Fibroblast of the conjunctiva (primary cell): ENCODE measurements at places on chromosomes 2 and 18.

- DNase-seq = no peak
Observed at GRCh38 chr2:62570861-62571698, 65.1 kb upstream of the TMEM17 start.

GRCh38 chr2:103773884-103774283, 1012.1 kb downstream of the TMEM182 start:
- no peak for DNase-seq

DNA sequence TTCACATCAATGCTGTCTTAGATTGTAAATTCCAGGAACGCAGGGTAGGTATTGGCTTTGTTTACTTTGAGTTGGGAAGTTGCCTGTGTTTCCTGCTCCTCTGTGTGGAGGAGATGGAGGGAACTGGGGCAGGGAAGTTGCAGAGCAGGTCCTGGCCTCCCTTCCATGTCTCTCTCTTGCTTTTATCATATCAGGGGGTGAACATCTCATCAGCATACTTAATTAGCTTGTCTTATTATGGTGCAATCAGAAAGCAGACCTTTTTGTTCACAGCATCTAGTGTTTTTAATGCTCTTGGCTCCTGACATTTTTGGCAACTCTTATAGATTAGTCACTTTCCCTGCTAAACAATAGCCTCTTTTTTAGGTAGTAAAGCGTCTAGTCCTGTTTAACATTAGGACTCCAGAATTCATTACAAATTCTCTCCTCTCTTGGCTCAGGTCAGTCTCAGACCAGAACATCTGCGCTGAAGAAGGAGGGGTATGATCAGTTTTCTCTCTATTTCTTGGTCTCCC, 11.5 kb upstream of the DIPK1C start:
- no peak for DNase-seq

GRCh38 chr2:167052825-167053224, 164.5 kb downstream of the XIRP2 start:
- DNase-seq = peak; percentile 28

- DNase-seq = no peak
Observed at GRCh38 chr2:211837706-211838105, 700.9 kb downstream of the ERBB4 start.

DNA sequence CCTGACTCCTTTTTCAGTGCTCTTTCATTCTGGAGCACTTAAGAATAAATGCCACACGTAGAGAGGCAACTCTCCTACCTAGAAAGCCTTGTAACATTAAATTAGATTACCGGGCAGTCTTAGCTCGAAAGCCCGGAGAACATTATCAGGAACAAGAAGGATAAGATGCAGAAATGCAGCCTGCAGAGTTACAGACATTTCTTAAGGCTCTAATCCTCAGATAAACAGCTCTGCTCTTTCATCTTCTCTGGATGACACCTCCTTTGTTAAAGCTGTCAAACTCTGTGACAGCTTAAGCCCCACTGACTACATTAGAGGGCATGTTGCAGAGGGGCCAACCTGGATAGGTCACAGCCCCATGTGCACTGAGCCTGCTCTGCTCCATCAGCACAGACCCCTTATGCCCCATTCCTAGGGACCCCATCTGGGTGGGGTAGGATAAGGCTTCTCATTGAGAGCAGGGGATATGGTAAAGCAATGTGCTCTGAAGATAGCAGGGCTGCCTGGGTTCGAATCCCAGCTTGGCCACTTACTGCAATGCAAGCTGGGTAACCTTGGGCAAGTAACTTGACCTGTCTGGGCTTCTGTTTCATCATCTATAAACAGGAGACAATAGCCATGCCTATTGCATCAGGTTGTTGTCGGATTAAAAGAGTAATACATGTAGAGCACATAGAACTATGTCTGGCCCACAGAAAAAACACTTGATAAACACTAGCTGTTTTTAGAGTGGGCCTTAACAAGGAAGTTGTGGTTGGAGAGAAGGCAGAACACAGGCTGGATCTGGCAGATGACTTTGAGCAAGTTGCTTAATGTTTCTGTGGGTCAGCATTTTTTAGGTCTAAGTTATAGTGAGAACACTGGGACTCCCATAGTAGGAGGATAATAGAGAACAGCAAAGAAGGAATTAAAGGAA, 111.4 kb downstream of the THNSL2 start:
- DNase-seq = no peak

- DNase-seq = no peak
Observed at GRCh38 chr2:95356821-95357700, 45.4 kb upstream of the FAHD2A start.

- DNase-seq = no peak
Observed at GRCh38 chr18:676069-676468, 18.6 kb downstream of the TYMS start.

DNA sequence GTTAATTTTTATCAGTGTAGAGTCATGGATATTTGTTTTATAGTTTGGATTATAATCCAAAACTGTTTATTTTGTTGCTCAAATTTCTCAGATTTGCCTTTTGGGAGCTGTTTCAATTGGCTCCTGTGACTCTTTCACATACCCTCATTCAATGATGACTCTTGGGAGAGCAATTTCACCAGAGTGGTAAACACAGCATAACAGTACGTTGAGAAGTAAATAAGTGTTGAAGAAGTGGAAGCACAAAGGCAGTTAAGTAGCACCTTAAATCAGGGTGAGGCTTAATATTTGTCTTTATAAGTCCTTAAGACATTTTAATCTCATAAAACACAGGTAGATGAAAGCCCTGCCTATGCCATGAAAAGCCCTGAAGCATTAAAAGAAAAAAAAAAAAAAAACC, 17.1 kb upstream of the SLC39A10 start:
- no peak for DNase-seq

DNA sequence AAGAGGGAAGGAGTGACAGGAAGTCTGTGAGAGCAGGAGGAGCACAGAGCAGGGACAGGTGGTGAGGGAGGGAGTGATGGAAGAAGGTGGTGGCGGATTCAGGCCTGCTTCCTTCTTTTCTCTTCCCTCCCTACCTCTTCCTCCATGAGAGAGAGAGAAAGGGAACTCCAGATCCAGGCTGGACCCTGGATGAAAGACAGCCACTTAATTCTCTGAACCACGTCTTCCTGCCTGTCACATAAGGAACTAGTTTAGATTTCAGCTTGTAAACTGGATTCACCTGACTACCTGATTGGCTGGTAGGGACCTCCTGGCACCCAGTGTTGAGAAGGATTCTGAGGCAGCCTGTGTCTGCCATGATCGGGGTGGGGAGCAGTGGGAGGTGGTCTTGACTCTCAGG, 48.9 kb downstream of the PAX8 start:
- no peak for DNase-seq

- no peak for DNase-seq
Observed at GRCh38 chr18:49364821-49365220, 95.6 kb downstream of the DYM start.

DNA sequence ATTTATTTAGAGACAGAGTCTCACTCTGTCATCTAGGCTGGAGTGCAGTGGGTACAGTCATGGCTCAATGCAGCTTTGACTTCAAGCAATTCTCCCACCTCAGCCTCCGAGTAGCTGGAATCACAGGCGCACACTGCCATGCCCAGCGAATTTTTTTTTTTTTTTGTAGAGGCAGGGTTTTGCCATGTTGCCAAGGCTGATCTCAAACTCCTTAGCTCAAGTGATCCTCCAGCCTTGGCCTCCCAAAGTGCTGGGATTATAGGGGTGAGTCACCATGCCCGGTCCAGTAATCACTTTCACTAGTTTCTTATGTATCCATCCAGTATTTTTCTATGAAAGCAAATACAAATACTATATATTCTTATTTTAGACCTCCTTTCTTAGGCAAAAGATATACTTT, 24.0 kb downstream of the PRKAG3 start:
- no peak for DNase-seq

DNA sequence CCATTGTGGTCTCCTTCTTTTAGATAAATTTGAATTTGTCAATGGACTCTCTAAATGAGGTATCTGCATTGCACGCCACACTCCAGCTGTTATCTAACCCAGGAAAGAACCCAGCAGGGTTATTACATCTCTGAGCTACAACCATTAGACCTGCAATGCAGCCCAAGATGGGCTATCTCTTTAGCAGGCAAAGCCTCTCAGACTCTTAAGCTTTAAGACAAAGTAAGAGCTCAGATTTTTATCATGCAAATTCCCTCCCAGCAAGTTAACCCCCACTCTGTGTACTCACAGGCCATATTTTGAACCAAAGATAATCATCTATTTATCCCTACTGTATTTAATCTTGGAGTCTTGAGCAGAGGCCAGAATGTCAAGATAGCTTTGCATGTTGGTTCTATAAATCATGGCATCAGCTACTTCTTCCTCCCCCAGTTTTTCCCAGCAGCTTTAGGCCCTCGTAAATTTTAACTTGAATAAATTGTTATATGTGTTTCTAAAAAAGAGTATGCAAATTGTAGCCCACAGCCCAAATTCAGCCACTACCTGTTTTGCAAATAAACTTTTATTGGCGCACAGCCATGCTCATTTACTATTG, 273.7 kb upstream of the PKDCC start:
- no peak for DNase-seq

GRCh38 chr2:120441351-120441700, 95.4 kb downstream of the INHBB start:
- no peak for DNase-seq

DNA sequence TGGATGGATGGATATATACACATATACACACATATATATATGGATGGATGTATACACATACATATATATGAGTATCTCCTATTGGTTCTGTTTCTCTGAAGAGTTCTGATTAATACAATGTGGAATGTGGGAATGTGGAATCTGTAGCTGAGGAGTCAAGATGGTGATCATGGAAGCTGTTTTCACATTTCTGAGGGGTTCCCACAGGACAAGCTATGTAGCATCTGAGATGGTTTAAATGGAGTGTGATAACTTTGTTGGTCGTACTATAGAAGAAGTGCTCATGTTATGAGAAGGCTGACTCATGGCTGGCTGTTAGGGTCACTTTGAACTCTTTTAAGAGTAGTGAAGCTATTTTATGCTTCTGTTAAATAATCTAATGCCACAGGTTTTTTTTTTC, 279.7 kb downstream of the MEIS1 start:
- no peak for DNase-seq

DNA sequence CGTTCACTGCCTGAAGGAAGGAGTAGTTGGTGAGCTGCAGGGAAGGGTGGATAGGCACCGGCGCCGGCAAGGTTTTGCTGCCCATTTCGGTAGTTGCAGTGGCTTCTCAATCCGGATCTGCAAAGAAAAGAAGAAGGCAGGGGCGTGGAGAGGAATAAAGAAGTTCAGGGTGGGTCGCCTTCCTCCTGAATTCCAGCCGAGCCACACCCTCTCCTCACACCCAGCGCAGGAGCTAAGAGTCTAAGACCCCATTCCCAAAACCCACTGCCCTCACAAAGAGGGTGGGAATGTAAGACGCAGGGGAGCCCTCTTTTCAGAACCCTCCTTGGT, 4.7 kb downstream of the OSR1 start:
- DNase-seq = no peak

DNA sequence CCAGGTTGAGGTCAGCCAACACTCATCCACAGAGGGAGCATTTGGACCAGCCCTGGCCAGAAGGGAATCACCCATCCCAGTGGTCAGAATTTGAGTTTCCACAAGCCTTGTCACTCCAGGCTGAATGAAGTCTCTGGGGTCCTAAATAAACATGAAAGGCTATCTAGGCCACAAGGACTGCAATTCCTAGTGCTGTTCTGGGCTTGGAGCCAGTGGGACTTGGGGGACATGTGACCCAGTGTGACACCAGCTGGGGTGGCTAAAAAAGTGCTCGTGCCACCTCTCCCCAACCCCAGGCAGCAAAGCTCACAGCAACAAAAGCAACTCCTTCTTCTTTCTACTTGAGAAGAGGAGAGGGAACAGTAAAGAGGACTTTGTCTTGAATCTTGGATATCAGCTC, 91.7 kb downstream of the MDH1 start:
- DNase-seq = no peak

DNA sequence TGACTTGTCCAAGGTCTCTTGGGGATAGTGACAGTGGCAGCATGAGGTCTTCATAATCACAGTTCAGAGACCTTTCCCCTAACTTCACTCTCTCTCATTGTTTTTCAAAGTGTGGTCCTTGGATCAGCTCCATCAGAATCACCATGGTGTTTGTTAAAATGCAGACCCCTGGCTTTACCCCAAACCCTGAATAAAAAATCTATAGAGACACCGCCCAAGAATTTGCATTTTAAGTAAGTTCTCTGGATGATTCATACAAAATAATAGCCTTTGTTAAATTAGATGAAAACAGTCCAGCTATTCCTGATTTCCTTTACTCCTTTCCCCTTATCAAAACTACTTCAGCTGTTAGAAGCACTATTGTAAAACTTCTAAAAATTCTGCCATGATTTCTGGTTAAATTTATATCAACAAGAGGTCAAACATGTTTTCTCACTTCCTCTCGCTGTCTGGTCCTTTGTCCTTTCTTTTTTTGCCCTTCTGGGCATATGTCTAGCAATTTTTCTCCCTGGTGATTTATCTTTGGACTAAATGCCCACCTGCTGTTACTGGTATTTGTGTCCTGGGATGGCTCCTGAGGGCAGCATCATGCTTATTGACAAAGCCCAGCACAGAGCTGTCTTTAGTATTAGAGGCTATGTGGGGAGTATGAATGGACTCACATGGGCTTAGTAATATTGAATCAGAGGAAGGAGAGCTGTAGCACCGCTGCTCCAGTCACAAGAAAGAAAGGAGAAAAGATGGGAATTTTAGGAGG, 63.4 kb downstream of the LHCGR start:
- DNase-seq = no peak

GRCh38 chr2:7207631-7208030, 290.4 kb downstream of the RNF144A start:
- DNase-seq = no peak

GRCh38 chr2:104685591-104685990, 168.3 kb upstream of the POU3F3 start:
- DNase-seq = no peak

- DNase-seq = peak; percentile 51
Observed at GRCh38 chr2:237726401-237726830, 72.2 kb upstream of the RBM44 start.

- no peak for DNase-seq
Observed at GRCh38 chr18:55588111-55588869, at the start of gene TCF4. TSS of gene TCF4 (minus strand) at chr18:55588192. CDS start at chr18:55587116, 1,076 bp downstream.

DNA sequence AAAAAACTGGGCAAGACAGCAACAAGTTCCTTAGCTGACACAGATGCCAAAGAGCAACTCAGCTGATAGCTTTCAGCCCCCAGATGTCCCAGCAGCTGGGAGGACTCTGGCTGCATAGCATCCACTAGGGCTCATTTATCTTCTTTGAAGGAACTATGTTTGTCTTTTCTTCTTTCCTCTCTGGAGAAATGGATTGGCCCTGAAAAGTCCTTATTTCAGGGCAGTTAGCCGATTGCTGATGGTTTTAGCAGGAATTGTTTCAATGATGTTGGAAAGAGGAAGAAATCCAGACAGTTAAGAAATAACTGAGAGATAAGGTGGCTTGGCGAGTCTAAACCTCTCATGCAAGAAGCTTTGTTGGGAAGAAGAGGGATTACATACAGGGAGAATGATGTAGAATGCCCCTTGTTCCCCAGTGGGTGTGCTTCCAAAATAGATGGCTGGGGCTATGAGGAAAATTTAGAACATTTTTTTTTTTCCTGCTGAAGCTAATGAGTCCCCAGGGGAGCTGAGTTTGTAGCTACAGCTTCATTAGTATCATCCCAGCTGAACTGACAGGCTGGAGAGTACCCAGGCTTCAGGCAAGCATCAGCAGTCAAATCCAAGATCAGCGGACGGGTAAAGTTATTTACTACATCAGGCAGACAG, 33.6 kb upstream of the SERPINE2 start:
- no peak for DNase-seq

- no peak for DNase-seq
Observed at GRCh38 chr2:17757321-17757720, 3.4 kb downstream of the GEN1 start.
